ENCODE measurements at places on chromosomes 1 and 21. TPM values are rescaled to one million over a fixed set of nuclear protein-coding genes. Genes with fewer than 3 reads are reported as not detected.

DNA sequence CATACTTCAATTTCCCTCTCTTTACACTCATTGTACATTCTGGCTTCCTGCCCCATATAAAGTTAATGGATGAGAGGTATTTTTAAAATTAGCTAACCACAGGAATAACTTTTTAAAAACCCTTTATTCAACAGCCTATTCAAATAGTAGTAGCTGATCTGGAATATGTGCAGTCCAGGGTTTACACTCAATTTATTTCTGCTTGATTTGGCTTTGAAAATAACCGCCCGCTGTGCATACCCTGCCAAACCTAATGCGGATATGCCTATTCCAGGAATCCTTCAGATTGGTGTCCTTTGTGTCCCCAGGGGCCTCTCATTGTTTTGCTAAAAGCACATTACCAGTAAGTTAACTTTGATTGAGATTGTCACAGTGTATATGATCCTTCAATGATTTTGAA is 1686.2 kb downstream of the PLA2G4A start:
- no peak for DNase-seq

GRCh38 chr1:153685544-153686340 is 7.3 kb downstream of the NPR1 start:
- no peak for DNase-seq

AGO1 gene
- 23.0 TPM for total RNA-seq

CD5L gene
- not detected for total RNA-seq

- DNase-seq: no peak
Measured at GRCh38 chr1:99146129-99146848, 118.0 kb upstream of the PLPPR4 start.

CHI3L2 gene
- total RNA-seq: 1.0 TPM

COQ8A gene
- total RNA-seq: 38.6 TPM

DNA sequence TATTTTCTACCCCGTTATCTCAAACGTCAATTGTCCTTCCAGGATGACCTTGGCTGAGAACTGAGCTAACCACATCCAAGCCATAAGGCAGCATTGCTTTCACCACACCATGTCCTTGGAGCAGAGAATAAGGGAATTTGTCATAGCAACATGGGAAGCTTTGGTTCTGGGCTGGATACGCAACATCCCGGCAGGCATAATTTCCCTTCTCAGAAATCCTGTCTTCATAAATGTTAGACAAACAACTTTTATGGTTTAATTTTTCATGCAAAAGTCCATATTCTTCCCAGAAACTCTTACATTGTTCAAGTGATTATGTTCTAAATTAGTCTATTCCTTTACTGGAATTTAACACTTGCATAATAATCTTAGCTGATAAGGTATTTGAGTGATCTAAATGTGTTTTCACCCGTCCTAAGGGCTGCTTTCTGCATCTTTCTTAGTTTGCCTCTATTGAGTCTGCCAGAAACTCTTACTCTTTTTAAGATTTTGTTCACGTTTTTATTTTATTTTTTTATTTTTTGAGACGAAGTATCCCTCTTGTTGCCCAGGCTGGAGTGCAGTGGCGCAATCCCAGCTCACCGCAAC is 51.8 kb downstream of the KCNJ15 start:
- DNase-seq: no peak

MXRA8 gene
- total RNA-seq: 0.11 TPM

LMX1A gene
- not detected for total RNA-seq

MPC2 gene
- 46.0 TPM for total RNA-seq

DNA sequence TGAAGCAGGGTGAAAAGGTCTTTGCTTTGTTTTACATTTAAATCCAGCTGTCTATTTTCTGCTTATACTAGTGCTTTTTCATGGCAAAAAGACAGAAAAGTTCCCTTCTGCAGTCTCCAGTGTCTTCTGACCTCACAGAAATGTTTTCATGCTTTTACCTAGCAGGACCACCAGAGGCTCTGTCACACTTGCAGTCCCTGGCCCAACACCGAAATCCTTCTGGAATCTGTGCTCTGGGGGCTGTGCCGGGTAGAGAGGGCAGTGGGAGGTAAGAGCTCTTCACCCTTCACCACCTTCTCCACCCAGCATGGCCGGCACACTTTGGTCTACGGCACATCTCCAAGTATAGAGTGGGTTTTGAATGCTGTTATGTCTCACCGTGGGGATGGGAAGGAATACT is 20.8 kb downstream of the GNAT2 start:
- DNase-seq: no peak

SH2D5 gene
- 26.9 TPM for total RNA-seq

LGR6 gene
- total RNA-seq: not detected

- no peak for DNase-seq
Measured at GRCh38 chr1:214466403-214467077, 84.9 kb downstream of the PTPN14 start.

TDRD10 gene
- total RNA-seq: not detected

GRCh38 chr1:160370561-160371345 is 3.9 kb downstream of the NHLH1 start:
- no peak for DNase-seq

DNA sequence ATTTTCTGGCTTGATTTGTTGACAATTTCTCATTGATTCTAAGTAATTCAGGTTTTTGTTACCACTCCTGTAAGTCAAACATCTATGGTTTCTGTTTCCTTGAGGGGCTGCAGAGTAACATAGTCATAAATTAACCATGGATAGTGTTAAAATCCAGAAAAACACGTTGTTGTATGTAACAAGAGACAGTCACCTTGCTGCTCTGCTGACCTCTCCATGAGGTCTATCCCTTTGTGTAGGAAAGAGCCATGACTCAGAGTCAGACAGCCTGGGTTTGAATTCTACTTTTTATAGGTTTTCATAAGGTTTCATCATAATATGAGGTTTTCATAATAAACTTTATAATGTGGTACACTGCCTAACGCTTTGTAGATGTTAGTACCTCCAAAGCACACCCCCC is 27.6 kb upstream of the NBL1 start:
- DNase-seq: no peak

GRCh38 chr1:112614460-112615065 is 4.4 kb downstream of the ST7L start:
- DNase-seq: peak; percentile 38

DNA sequence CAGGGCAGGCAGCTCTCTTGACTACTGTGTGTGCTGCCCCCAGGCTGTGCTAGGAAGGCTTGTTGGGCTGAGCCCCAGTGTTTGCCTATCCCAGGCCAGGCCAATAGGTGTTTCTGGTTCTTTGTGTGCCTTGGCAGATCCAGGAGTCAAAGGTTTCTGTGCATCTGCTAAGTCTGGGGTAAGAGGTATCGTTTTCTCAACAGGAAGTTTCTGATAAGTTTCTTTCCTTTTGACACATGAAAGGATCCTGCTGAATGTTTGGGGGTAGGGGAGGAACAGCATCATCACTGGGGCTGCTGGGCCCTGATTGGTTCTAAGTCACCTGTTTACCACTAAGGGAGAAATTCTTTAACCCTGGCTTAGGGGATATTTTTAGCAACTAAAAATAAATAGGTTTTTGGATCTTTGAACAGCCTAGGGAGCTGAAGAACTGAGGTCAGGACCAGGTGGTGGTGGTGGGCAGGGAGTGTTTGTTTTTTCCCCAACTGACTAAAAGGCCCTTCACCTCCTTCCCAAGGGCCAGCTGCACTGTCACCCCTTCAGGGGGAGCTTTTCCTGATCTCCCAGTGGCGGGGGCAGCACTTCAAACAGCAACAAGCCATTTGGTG is 85.1 kb downstream of the KCNN3 start:
- no peak for DNase-seq

Data from HT1080 (cell line).